ENCODE measurements at places on chromosomes 12 and 14. TPM values are rescaled to one million over a fixed set of nuclear protein-coding genes. Genes with fewer than 3 reads are reported as not detected.

GRCh38 chr12:130655010-130655409 lies 61.1 kb downstream of the RIMBP2 start:
- DNase-seq = no peak

DNA sequence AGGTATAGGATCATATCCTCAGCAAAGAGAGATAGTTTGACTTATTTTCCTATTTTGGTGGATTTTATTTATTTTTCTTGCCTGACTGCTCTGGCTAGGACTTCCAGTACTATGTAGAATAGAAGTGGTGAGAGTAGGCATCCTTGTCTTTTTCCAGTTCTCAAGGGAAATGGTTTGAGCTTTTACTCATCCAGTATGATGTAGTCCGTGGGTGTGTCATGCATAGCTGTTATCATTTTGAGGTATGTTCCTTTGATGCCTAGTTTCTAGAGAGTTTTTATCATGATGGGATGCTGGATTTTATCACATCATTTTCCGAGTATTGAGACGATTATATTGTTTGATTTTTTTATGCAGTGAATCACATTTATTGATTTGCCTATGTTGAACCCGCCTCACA lies 97.2 kb downstream of the MGAT4C start:
- no peak for DNase-seq

DNA sequence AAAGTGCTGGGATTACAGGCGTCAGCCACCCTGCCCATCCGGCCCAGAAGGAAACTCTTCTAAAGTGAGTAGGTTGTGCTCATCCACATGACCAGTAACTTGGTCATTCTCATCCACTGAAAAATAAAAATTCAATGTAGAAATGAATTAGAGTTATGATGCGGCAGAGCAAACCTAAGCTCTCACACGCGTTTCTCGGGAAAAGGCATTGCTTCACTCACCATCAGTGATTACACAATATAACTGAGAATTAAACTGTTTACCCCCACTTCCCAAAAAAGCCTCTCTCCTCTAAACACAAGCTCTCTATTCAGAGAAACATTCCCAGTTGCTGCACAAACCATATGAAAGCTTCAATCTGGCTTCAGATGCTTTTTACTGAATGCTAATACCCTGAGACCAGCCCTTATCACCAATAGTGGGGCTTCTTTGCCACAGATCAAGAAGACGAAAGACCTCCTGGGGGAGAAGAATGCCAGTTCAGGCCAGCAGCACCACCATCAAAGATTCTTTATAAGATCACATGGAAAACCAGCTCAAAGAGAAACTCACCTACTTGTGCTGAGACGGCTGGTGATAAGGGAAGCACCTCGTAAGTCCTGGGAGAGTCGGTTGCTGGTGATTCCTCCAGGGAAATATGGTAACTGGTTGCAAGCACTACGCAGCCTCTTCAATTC lies 121.5 kb upstream of the SFSWAP start:
- no peak for DNase-seq

DNA sequence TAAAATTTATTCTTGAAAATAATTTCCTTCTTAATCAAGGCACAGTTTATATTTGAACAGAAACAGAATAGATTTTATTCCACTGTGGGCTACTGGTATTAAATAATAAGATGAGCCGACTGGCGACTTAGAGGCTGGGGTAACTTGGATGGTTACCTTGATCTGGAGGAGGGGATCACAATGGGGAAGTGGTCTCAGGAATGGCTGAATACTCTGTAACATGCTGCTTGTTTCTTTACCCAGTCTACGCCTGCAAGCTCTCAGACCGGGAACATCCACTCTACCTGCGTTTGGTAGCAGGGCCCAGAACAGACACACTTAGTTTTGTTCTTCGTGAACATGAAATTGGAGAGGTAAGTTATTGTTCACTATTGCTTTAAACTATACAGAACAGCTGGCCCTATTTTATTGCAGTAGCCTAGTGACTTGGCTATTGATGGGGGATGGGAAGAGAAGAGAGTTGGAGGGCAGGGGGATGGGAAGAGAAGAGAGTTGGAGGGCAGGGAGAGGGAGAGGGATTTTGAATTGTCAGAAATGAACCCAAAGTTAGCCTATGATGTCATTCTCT lies 67.9 kb downstream of the GNS start:
- DNase-seq = no peak

DNA sequence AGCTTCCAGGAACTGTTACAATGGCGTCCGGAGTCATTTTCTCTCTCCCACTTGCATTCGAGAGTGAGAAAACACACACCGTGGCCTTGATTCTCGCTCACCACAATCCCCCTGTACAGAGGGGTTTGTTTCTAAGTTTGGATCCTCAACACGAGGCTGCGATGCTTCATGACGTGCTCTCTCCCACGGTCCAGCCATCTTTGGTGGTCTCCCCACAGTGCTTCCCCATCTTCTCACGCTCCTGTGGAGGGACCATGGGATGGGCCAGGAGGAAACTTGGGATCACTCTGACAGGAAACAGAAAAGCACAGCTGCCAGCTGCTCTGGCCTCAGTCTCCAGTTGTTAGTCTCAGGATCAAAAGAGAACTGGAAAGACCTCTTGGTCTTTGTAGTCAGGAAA lies 28.1 kb downstream of the OR10P1 start:
- DNase-seq = no peak

DNA sequence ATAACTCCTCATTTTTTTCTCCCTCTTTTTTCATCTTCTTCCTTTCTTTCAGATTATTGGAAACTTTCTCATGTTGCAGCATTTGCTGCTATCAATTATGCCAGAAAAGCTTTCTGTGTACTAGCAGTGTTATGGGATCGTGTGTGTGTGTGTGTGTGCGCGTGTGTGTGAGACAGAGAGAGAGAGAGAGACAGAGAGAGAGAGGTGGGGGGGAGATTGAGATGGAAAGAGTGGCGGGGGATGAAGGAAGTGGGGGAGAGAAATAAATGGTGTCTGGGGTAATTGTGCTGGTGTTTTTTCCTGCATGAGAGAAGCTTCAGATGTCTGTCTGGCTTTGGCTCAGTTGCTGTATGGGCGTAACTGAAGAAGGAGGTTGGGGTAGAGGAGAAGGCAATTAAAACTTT lies 268.9 kb downstream of the RAD51B start:
- DNase-seq = no peak

DNA sequence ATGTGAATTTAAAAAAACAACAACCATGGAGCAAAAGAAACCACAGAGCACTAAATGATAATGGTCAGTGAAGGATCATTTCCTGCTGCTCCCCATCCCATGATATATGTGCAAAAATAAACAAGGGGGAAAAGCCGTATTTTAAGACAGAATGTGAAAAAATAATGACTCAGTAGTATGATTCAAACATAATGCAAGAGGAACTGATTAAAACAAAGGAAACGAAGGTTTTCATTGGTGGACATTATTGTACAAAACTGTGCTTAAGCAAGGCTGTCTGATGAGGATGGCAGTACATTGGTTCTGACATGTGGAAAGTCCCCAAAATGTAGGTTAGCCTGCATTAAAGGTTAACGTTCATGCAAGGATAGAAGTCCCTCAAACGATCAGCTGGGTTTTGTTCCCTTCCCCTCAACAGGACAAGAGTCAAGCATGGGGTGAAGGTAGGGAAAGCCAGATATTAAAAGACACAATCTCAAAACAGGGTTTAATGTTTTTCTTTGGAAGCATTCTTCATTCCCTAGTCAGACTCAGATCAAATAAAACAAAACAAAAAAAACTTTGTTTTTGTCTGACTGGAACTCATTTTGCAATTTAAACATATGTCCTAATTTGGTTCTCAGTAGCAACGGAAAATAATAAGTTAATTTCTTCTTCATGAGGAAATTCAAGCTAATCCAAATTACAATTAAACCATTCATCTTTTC lies 26.3 kb upstream of the PTGDR start:
- DNase-seq = no peak

DNA sequence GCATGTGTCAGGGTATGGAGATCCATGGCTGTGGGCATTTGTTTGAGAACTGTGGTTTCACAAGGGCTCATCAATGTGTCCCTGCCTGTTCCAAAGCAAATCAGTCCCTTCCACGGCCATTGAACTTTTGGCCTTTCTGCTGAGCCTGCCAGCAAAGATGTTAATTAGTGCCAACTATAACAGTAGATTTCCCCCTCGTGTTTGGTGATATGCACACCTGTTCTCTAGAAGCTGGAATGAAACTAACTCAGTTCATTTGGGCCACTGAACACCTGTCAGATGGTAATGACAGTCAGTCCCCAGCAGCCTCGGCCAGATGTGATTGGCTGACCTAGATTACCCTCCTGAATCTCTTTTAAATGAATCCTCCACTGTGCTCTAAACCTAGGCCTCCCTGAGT lies 43.2 kb downstream of the IRAK3 start:
- DNase-seq = no peak

- no peak for DNase-seq
Observed at GRCh38 chr12:38776647-38777046, 128.7 kb downstream of the CPNE8 start.

GRCh38 chr14:53478174-53478573 lies 325.1 kb upstream of the DDHD1 start:
- no peak for DNase-seq

- no peak for DNase-seq
Observed at GRCh38 chr12:53097207-53097563, 282 bp upstream of the IGFBP6 start.

DNA sequence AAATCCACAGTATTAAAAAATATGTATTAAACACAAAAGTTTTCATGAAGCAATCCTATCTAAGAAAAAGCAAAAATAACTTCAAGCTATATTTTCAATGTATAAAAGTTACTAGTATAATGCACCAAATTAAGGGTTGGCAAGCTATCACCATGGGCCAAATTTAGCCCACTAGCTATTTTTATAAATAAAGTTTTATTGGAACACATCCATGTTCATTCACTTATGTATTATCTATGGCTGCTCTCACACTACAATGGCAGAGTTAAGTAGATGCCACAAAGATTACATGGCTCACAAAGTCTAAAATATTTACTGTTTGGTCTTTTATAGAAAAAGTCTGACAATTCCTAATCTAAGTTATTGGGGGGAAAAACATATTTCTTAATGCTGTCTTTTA lies 17.6 kb downstream of the KLHL28 start:
- DNase-seq = no peak

- DNase-seq = no peak
Observed at GRCh38 chr12:130488358-130488710, 150.6 kb downstream of the PIWIL1 start.

DNA sequence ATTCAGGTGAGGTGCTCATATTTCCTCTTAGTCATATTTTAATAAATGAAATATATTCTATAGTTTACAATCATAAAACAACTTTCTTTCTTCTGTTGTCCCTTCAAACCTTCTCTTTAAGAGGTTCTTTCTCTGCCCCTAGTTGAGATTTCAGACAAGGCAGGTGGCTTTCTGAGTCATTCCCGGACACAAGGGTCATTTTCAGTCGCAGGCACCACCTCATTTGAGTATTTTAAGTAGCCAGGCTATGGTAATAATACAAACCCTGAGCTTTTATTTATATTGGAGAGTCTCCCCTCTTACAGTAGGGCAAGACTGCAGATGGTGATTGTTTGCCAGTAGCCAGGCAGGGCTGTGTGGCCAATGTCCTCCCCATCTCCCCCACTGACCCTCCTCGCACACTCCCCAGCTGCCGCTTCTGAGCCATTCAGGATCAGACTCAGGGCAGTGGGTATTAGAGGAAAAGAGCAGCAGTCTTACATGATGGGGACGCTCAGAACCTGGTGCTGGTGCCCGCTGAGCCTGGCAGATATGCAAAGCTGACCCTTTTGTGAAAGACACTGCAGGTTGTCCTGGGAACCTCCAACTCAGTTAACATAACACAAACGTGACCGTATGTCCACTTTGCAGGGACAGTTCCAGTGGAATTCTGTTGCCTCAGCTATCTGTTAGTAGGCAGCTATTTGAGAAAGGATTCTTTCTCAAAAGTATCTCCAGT lies 101.1 kb upstream of the BCL2L14 start:
- DNase-seq = peak; percentile 45

Gene ARHGEF25
- total RNA-seq = not detected

Gene MMP19
- not detected for total RNA-seq

Gene NRXN3
- not detected for total RNA-seq

Gene STXBP6
- total RNA-seq = 12.6 TPM

Gene B4GALNT3
- total RNA-seq = 30.8 TPM

All from HT-29 (cell line).